ENCODE measurements at places on chromosomes 11 and 22.

- no peak for DNase-seq
These were observed 22.5 kb downstream of the CLPB start for GRCh38 chr11:72411623-72412419.

DNA sequence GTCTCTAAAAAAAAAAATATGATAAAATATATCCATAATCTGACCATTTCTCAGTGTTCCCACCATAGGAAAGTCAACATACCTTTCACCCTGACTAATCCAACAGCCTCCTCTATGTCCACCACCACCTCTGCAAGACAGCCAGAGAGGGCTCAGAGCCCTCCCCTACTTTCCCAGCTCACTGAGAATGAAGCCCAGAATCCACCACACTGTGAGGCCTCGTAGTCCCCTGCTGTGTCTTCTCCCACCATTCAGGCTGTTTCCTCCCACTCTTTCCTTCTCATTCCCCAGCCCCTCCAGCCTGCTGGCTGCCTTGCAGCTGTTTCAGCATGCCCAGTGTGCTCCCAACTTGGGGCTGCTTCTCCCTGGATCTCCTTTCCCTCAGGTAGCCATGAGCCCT lies 27.0 kb downstream of the SGSM3 start:
- no peak for DNase-seq

DNA sequence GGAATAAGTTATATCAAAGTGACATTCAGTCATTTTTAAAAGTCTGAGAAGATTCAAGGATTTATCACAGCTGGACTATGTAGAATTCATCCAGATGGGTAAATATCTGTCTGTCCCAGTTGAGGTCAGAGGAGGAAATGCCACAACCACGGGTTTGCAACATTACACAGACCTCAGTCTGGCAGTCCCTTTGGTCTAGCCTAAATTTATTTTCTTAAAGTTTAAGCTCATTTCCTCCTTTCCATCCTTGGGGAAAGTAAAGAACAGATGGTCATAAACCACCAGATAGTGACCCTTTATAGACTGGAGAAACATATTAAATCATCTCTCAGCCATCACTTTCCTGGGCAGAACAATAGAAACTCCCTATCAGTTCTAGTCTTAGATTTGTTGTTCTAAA lies 238.4 kb upstream of the DDI1 start:
- DNase-seq = no peak

- no peak for DNase-seq
These were observed 19.4 kb downstream of the MRPL23 start for GRCh38 chr11:1966531-1966930.

GRCh38 chr11:117919341-117919740 lies 9.9 kb downstream of the TMPRSS13 start:
- DNase-seq = no peak

GRCh38 chr11:128904656-128905344 lies 13.6 kb downstream of the KCNJ5 start:
- DNase-seq = no peak

DNA sequence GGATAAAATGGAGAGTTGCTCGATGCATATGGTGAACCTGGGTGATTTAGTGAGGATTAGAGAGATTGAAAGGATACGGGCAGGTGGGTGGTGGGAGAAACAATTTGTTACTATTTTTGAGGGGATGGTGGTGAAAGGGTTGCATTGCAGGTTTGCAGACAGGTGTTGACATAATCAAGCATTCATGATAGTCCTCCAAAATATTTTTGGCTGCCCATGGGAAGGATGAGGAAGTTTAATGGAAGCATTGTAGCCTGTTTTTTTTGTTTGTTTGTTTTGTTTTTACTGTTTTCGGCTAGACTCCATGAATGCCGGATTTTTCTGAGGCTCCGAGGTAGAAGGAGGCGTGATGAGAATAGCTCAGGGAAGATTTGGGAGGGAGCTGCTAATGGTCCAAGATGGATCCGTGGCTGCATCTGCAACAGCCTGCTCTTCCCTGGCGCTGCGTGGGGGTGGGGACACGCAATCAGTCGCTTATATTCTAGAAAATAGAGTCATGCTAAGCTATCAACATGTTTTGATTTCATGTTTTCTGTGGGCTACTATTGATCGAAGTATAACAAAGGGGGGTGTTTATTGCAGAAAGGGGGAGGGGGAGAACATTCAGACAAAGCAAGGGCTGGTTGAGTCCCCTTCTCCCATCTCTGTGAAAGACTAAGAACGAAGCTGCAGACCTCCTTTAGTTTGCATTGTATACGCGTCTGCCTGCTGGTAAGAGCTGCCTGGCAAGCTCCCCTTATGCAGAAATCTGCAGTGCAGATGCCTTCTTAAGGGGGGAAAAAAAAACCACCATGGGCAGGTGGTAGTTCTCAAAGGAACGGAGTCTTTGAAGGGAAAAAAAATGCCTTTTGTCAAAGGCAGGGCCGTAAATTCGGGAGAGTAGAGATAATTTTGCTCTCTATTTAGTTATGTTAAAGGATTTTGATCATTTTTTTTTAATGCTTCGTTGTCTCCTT lies 1.0 kb downstream of the RTN3 start:
- no peak for DNase-seq

- DNase-seq = no peak
These were observed 1.4 kb downstream of the FAM111A start for GRCh38 chr11:59144096-59144495.

DNA sequence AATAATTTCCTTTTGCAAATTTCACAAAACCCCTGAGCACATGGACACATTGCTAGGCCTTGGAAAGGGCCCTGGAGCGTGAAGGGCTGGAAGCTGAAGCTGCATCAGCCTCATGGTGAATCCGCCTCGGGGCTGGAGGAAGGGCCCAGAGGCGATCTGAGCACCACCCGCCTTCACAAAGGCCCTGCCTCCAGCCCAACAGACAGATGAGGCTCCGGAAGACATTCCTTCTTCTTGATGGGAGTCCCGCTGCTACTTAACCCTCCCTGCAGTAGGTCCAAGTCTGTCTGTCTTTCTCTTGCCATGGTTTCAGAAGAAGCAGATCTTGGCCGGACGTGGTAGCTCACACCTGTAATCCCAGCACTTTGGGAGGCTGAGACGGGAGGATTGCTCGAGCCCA lies 16.5 kb downstream of the ARRB1 start:
- no peak for DNase-seq
